ENCODE measurements at places on chromosomes 4 and X.

DNA sequence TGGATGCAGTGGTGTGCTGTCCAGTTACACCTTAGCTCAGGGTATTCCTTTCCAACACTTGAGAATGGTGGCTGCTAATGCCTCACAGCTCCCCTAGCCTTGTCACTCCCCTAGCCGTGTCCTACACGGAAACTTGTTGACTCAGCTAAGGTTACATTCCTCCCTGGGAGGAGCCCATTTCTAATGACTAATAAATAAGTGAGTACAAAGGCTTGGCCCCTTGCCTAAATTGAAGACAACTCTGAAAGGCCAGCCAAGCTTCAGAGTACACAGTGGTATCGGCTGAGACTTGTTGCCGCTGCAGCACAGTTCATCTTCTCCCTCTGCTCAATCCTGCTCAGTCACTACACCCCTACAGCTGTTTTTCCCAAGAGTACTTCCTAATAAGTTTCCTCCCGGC, 21.2 kb upstream of the SLC25A31 start:
- DNase-seq: no peak

DNA sequence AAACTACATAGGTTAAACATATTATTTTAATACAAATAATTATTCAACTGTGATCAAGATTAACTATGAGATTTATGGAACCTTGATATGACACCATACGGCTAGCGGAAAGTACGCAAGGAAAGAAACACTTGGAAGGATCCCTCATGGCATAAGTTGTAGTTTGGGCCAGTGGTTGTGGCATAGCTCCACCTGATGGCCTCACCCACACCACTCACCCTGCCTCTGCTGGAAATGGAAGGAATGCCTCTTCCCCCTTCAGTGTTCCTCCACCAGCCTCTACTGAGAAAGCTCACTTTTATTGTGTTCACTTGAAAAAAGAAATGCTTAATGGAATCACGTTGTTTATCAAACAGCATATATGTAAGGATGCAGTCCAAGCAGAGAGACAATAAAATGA, 86.4 kb downstream of the BMP15 start:
- DNase-seq: no peak

GRCh38 chrX:38365954-38366353, 13.6 kb downstream of the OTC start:
- no peak for DNase-seq

GRCh38 chr4:44914748-44915147, 188.4 kb upstream of the GNPDA2 start:
- no peak for DNase-seq

DNA sequence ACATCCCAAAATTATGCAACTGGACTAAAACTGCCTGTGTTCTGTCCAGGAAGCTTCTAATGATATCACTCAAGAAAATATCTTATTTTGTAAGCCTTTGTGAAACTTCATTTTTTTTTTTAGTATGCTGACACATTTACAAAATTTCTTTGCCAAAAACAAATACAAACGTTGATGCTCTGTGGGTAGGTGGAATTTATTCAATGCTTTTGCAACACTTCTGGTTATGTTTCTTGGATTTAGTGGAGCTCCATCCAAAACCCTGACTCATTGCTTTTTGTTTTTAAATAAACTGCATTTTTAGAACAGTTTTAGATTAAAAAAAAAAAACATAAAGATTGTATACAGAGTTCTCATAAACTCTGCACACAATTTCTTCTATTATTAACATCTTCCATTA, 250.9 kb upstream of the MAOA start:
- DNase-seq: no peak

- no peak for DNase-seq
Measured at GRCh38 chr4:47705326-47705981, 132.4 kb downstream of the CORIN start.

- DNase-seq: no peak
Measured at GRCh38 chr4:113825272-113825671, 63.7 kb upstream of the CAMK2D start.

- DNase-seq: no peak
Measured at GRCh38 chrX:64975491-64975890, 759 bp downstream of the ZC4H2 start.

- DNase-seq: no peak
Measured at GRCh38 chr4:24910499-24910898, 2.3 kb downstream of the CCDC149 start.

- DNase-seq: no peak
Measured at GRCh38 chr4:113810906-113811305, 49.4 kb upstream of the CAMK2D start.

GRCh38 chrX:15563056-15563455, 37.7 kb downstream of the ACE2 start:
- no peak for DNase-seq

- DNase-seq: no peak
Measured at GRCh38 chrX:54213603-54214002, 30.5 kb upstream of the FAM120C start.

GRCh38 chr4:158823461-158823873, 54.6 kb downstream of the FNIP2 start:
- DNase-seq: no peak

- DNase-seq: no peak
Measured at GRCh38 chrX:1528186-1528883, 8.7 kb downstream of the P2RY8 start.

- no peak for DNase-seq
Measured at GRCh38 chr4:150235808-150236271, 157.6 kb downstream of the DCLK2 start.

- DNase-seq: no peak
Measured at GRCh38 chr4:27366104-27366823, 505.6 kb downstream of the STIM2 start.

- DNase-seq: no peak
Measured at GRCh38 chrX:1026263-1027015, 186.0 kb downstream of the CRLF2 start.

DNA sequence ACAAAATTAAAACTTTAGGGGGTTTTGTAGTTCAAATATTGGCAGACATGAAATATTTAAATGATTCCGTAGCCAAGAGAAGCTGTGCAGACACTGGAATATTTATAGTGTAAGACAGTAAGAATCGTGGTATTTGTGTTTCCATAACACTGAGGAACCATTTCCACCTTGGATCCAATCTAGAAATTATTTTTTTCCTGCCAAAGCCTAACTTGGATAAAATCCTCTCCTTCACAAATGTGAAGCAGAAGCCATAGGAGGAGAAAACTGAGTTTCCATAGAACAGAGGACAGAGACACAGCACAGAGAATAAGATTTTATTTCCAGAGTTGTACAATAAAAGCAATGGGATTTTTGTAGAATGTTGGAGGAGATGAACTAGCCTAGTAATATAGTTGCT, 19.9 kb upstream of the SRPX start:
- no peak for DNase-seq

- DNase-seq: no peak
Measured at GRCh38 chr4:15018361-15018760, 16.1 kb downstream of the CPEB2 start.

GRCh38 chr4:100372432-100372831, 145.4 kb downstream of the EMCN start:
- DNase-seq: no peak

GRCh38 chrX:38275615-38276014, 51.7 kb downstream of the RPGR start:
- DNase-seq: no peak

DNA sequence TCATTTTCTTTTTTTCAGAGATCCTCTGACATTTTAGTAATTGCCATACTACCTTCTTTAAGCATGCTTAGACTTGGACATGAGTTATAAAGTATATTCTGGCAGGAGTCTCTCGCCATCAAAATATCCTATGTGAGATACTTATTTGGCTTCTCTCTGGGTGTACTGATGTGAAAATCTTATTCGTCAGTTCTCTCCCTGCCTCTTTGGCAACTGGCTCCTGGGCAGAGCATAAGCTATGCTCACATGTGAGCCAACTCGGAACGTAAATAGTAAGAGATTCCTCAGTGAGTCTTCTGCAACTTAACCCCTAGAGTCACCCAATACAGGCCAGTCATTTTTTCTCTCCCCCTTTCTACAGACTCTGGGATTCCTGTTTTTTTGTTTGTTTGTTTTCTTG, 91.6 kb downstream of the MAGEB17 start:
- no peak for DNase-seq

GRCh38 chr4:156528216-156528615, 443.4 kb downstream of the PDGFC start:
- no peak for DNase-seq

- DNase-seq: no peak
Measured at GRCh38 chr4:41725254-41725653, 23.3 kb downstream of the PHOX2B start.

DNA sequence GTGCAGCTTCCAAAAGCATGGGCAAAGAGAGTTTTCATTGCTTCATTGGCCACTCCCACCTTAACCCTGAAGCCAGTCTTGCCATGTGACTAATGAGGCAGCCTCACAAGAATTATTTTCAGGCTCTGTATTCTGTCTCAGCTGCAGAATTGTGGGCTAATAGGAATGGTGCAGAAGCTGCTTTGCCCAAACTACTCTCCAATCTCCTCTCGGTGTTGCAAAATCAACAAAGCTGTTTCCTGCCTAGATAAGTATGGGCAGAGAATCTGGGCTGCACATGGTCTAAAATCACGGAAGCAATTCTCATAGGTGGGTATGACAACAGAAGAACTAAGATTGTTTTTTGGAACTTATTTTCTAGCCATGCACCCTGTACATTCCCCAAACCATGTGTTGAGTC, 31.4 kb downstream of the PPP1R2C start:
- DNase-seq: no peak

GRCh38 chr4:5913454-5913853, 20.6 kb upstream of the CRMP1 start:
- no peak for DNase-seq

GRCh38 chr4:134160211-134160610, 41.4 kb downstream of the PABPC4L start:
- DNase-seq: no peak

GRCh38 chr4:128810871-128811570, 1.5 kb downstream of the JADE1 start:
- peak; percentile 69 for DNase-seq

GRCh38 chr4:109631532-109632108, 71.6 kb downstream of the MCUB start:
- DNase-seq: no peak

DNA sequence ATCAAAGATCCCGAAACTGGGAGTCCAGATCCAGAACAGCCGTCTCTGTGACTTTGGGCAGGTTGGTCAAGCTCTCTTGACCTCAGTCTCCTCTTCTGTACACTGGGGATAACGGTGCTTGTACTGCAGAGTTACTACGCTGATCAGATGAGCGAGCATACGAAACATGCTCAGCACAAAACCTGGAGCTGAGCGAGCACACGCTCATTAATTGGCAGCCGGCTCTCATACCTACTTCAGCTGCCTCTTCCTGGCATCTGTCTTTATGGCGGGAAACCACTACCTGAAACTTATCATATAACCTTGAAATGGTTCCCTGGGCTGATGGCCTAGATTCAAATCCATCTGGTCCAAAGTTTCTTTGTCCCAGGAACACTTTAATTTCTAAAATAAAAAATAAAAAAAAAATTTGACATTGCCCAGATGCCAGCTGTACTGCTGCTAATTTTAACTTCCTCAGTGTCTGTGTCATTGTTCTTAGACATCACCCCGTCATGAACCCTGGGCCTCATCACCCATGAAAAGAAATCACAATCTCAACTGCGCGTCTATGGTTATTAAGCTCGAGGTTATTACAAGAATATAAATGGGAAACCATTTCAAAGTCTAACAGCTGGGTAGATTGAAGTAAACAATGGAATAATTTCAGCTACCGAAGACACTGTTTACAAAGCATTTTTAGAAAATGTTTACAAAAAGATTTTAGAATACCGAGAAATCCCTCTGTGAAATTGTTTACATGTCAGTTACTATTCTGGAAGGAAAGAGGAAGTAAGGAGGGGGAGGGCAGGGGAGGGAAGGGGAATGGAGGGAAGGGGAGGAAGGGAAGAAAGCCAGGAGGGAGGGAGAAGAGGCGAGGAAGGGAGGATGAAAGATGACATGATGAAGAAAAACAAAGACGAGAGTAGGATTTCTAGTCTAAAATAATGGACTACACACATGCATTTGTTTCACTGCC, 49.0 kb downstream of the CRMP1 start:
- no peak for DNase-seq

- DNase-seq: no peak
Measured at GRCh38 chrX:905848-906566, 275.4 kb downstream of the SHOX start.

DNA sequence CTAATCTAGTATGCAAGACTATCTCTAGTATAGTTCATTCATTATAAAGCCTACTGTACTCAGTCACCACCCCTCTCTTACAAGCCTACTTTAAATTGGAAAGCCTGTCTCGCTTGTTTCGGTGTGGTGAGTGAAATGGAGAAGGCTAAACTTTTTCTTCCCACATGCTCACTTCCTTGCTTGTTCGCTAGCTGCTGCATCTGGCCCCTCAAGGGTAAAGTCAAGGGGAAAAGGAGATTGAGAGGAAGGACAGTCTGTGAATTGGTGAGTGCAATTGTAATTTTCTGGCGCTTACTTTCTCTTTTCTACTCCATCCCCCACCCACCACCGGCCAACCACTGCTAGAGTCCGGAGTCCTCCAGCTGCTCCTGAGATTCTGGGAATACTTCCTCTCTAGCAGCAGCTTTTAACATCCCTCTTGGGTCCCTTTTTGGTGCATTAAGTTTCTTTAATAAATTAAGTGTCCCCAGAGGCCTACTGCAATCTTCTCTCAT, 12.1 kb upstream of the ARAP2 start:
- no peak for DNase-seq

GRCh38 chrX:80512924-80513323, 92.7 kb downstream of the TENT5D start:
- no peak for DNase-seq

DNA sequence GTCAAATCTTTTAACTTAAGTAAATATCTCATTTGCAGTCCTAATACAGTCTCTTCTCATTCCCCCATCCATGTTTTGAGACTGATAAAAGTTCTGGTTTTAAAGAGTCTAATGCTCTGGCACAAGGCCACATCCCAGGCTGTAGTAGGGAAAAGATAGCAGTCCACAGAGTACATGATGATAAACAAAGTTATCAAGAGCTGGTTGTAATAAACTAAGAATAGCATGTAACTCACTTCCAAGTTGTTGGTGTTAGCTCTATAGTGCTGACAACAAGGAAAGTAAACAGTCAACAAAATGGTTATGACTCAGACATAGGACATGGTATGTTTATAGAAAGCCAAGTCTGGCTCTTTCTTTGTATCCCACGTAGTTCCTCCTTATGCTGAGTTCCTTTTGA, 21.8 kb upstream of the AREG start:
- DNase-seq: no peak
